ENCODE measurements at places on chromosomes 6 and 20.

DNA sequence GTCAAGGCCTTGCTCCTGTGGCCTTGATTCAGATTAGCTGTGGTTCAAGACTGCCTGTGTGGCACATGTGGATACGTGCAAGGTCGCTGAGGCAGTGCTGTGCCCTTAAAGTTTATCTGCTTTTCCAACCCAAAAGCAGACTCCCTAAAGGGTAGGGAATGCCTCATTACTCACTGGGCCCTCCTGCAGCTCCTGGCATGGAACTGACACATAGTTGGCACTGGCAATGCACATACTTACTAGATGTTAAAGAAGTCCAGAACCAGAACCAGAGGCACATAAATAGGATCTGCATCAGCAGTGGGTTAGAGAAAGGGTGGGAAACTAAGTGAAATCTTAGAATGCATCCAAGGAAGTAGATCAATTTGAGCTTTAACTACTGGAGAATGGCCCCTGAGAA is 90.6 kb upstream of the MLN start:
- no peak overlapping the region for H3K4me3 ChIP-seq
- H3K4me1 ChIP-seq = peaks cover 19% of the 10 kb centered on the region
- peaks cover 22% of the 10 kb centered on the region for H3K27me3 ChIP-seq
- no peak for DNase-seq

GRCh38 chr20:19021406-19022117 is 190.9 kb upstream of the SLC24A3 start:
- H3K4me1 ChIP-seq = no peaks in the 10 kb centered on the region
- H3K27ac ChIP-seq = no peak overlapping the region
- no peak overlapping the region for H3K4me3 ChIP-seq
- H3K36me3 ChIP-seq = no peaks in the 10 kb centered on the region
- no peaks in the 10 kb centered on the region for H3K27me3 ChIP-seq
- DNase-seq = no peak

DNA sequence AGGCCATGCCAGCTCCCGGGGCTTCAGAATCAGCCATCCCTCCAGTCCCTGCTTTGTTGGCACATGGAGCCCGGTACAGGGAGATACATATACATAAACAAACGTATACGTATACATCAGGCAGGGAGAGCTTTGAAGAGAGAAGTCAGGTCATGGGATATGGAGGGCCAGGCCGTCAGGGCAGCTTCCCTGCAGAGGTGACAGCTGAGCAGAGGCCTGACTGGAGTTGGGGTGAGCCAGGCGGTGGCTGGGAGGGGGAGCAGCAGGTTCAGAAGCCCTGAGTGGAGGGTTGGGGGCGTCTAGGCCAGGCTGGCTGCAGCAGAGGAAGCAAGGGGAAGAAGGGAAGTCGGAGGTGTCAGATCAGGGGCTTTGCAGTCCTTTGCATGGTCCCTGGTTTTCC is 61.7 kb downstream of the STK35 start:
- no peak overlapping the region for H3K4me3 ChIP-seq
- H3K36me3 ChIP-seq = peaks cover 1% of the 10 kb centered on the region
- no peak overlapping the region for H3K27ac ChIP-seq
- no peaks in the 10 kb centered on the region for H3K27me3 ChIP-seq
- no peaks in the 10 kb centered on the region for H3K4me1 ChIP-seq
- DNase-seq = no peak

DNA sequence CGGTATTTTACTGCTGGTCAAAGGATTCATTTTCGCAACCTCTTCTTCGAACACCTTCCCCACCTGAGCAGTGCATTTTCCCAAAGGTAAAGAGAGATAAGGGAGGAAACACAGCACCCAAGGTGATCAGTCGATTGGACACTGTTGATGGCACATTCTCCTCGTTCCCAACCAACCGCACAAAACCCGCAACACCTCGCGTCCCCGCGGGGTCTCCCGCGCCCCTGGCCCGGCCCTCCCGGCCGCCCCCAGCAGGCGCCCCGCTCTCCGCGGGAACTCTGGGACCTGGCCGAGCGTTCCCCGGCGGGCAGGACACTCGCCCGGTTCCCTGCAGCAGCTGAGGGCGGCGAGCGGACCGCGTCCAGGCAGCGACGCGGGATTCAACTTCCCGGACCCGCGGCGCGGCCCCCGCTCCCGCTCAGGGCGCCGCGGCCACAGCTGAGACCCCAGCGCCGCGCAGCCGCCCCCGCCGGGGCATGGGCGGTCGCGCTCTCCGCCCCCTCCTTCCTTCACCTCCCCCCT is 506 bp downstream of the RGS17 start:
- H3K4me3 ChIP-seq = peak overlapping the region; percentile 45
- peaks cover 65% of the 10 kb centered on the region for H3K27me3 ChIP-seq
- H3K36me3 ChIP-seq = no peaks in the 10 kb centered on the region
- H3K4me1 ChIP-seq = peaks cover 25% of the 10 kb centered on the region
- no peak overlapping the region for H3K27ac ChIP-seq
- no peak for DNase-seq

Data from central memory CD8-positive, alpha-beta T cell (primary cell).